Testis (tissue), 5 donors: ENCODE measurements at places on chromosomes 4 and X.
A peak's percentile ranks its signal among the peaks of the same experiment; 100 is the strongest.

DNA sequence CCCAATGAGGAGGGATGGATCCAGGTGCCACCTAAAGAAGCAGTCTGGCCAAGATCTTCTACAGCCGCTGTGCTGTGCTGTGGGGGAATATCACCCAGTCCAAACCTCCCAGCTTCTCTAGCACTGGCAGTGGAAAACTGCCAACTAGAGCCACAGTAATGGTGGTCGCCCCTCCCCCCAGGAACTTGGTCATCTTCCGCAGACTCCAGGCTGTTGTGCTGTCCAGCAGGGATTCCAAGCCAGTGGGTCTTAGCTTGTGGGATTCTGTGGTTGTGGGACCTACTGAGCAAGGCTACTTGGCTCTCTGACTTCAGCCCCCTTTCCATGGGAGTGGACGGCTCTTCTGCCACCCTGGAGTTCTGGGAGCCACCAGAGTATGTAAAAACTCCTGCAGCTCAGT, 18.2 kb downstream of the GPRASP1 start:
- no peak for DNase-seq

DNA sequence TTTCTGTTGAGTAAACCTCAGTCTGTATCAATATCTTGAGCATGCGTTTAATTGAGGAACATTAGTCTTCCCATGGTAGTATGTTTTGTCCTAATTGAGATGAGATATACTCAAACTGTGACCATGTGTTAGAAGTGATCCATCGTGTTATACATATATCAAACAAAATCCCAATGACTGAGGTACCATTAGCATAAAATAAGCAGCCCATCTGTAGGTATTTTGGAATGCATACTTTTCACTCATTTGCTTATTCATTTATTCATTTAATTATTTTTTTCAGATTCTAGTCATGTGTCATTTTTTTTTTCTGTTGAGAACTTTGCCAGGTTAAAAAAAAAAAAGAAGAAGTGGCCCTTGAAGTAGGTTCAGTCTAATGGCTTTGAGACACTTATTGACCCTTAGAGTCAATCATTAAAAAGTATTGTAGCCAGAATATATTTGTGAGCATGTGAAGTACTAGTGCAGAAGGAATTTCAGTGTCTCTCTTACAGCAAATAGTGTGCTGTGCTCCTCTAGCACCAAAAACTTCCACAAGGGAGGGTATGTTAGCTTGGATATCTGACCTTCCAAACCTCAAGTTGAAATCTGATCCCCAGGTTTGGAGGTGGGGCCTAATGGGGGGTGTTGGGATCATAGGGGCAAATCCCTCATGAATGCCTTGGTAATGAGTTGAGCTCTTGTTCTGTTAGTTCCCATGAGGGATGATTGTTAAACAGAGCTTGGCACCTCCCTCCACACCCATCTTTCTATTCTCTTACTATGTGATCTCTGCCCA, 130.8 kb upstream of the NPY2R start:
- DNase-seq: no peak

- DNase-seq: peak; percentile 12
Observed at GRCh38 chr4:2251795-2252529, 9.9 kb downstream of the MXD4 start.

GRCh38 chr4:100823066-100823992, 305.5 kb upstream of the EMCN start:
- no peak for DNase-seq

- DNase-seq: no peak
Observed at GRCh38 chrX:42720209-42720608, 57.8 kb downstream of the PPP1R2C start.

- no peak for DNase-seq
Observed at GRCh38 chr4:153553819-153554170, 87.6 kb downstream of the TMEM131L start.

- no peak for DNase-seq
Observed at GRCh38 chr4:173731257-173731656, 201.2 kb upstream of the HAND2 start.

GRCh38 chr4:163395758-163396157, 52.1 kb downstream of the NPY5R start:
- DNase-seq: no peak

- DNase-seq: no peak
Observed at GRCh38 chr4:118712872-118713271, 27.7 kb downstream of the METTL14 start.

- no peak for DNase-seq
Observed at GRCh38 chr4:72374159-72374558, 194.9 kb downstream of the ADAMTS3 start.

- DNase-seq: no peak
Observed at GRCh38 chr4:37781131-37781455, 45.4 kb upstream of the PGM2 start.

DNA sequence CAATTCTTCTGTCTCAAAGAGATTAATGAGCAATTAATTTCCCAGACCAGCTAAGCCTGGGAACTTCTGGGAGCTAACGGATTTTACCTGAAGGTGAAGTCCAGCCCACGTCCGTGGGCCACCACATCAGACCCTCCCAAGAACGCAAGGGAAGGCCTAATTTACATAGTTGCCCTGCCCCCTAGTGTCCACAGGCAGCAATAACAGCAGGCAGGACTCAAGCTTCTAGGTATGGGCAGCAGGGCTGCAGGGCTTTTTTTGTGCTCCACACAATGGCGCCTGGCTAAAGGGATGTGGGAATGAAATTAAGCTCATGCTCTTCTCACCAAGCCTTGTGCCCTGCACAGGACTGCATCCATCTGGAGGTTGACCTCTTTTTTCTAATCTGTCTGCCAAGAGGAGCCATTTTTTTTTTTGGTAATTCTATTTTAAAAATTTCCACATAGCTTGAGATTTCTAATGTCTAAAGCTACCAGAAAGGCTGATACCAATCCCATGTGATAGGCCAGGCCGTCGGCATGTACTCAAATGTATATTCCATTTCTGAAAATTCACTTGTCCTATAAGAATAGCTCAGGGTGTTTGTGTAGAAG, 111.9 kb upstream of the TMEM164 start:
- peak; percentile 66 for DNase-seq

DNA sequence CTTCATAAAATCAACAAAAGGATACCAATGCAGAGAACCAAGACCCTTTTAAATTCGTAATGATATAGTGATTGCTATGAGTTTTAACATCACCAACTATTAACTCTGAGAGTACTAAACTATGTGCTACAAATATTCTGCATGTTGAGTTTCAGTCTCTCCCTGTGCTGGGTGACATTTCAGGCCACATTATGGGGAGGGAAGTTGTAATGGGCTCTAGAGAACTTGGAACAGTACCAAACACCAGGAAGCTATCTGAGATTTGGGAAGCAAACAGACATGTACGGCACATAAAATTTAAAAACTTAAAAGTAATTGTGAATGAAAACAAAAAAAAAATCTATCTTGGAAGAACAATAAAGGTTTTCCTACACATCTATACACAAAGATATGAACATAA, 59.6 kb upstream of the PRSS48 start:
- no peak for DNase-seq

DNA sequence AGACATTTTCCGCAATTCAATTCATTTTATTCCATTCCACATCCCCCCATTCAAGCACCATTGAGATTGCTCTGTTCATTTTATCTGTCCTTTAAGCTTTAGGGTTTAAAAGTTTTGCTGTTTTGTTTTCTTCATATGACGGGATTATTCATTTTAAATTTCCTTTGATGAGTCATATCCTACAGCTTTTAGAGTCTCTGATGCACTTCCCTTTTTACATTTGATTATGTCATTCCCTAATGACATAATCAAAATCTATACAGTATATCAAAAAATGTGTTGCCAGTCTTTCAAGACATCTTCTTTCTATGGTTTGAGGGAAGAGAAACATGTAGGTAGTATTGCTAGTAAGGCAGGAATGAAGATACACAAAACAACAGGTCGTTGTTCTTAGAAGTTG, 456.3 kb downstream of the PDGFC start:
- no peak for DNase-seq

DNA sequence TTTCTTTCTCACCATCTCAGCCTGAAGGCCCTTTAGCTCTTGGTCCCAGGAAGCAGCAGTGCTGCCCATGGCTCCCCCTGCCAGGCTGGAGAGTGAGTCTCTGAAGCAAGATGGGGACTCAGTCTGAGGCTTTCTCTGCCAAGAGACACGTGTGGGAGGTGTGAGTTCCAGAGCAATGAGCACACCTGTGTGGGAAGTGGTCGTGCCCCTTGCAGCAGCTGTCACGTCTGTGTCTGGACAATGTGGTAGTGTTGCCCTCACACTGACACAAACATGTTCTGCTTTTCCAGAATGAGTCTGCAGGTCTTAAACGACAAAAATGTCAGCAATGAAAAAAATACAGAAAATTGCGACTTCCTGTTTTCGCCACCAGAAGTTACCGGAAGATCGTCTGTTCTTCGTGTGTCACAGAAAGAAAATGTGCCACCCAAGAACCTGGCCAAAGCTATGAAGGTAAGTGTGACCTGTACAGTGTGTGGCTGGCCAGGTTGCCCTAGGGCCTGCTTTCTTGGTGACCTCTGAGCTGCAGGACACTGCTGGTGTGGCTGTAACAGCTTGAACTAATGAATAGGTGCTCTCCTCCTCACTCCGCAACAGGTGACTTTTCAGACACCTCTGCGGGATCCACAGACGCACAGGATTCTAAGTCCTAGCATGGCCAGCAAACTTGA, 1.9 kb downstream of the TACC3 start:
- DNase-seq: no peak

DNA sequence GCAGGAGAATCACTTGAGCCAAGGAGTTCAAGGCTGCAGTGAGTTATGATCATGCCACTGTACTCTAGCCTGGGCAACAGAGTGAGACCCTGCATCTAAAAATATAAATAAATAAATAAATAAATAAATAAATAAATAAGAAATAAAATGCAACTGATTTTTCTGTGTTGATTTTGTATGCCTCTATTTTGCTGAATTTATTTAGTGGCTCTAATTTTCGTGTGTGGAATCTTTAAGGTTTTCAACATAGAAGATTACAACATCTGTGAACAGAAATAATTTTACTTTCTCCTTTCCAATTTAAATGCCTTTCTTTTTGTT, 30.9 kb upstream of the ABCG2 start:
- no peak for DNase-seq

DNA sequence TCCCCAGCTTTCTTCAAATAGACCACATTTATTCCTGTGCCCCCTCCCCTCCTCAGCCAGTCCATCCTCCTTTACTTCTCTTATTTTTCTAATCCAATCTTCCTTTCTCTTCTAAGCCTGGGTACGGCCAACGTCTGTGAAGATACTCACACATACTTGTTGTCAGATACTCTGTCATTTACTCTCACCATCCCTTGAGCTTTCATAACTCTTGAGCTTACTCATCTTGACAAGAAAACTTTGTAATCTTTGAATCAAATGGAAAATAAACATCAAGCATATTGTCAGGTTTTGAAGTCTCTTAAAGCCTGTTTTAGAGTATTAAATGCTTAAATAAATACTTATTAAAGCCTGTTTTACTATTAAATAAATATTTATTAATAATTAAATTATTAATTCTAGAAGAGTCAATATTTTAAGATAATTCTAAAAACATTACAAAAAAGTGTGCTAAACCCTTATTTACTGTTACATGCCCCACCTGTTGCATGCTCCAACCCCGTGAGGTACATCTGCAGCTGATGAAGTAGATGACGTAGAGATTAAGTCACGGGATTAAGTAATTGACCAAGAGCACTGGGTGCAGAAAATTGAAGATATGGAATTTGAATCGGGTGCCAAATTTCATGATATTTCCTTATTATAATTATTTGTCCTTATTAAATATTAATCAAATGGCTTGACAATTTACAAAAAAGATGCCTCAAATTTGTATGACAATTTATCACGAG, 1.5 kb upstream of the TRIML2 start:
- no peak for DNase-seq
